ENCODE measurements at places on chromosomes 2 and 18. TPM values are rescaled to one million over a fixed set of nuclear protein-coding genes. Genes with fewer than 3 reads are reported as not detected.

GRCh38 chr2:39007875-39008504 lies 112.9 kb downstream of the SOS1 start:
- DNase-seq, result peak; percentile 6

- DNase-seq, result peak; percentile 91
Observed at GRCh38 chr2:127649684-127650040, 3.7 kb downstream of the GPR17 start.

GRCh38 chr2:159076241-159076640 lies 107.8 kb downstream of the TANC1 start:
- no peak for DNase-seq

DNA sequence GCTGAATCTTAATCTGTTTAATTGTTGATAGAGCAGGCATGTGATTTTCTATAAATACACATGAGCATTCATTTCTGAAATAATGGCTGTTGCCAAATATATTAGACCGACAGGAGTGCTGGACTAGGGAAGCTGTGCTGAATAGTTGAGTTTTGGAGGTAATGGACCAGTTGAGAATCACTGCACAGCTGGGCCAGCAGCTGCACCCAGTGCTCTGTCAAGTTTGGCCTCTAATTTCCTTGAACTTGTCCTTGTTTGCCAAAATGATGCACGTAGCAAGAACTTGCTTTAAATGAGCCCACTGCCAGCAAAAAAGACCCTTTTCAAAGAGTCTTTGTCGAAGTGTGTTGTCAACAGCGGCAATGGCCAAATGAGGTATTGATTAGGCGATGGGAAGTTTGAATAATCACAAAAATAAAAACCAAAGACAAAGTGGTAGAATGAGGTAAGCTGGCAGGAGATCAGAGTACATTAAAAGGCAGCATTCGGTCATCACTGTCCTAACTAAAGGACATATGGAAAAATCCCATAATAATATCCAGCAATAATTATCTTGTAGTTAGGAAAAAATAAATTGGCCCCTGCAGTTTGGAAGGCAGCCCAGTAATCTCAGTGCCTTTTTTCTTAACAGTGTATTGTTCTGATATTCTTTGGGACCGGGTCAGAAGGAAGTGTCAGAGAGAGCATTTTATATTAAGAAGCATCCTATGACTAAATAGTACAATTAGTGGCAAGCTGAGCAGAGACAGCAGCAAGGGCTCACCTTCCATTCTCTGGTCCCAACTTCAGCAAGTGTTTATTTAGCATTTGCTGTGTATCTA lies 126.2 kb downstream of the RAPGEF4 start:
- no peak for DNase-seq

- DNase-seq, result no peak
Observed at GRCh38 chr2:28997237-28997846, 16.2 kb downstream of the TOGARAM2 start.

DNA sequence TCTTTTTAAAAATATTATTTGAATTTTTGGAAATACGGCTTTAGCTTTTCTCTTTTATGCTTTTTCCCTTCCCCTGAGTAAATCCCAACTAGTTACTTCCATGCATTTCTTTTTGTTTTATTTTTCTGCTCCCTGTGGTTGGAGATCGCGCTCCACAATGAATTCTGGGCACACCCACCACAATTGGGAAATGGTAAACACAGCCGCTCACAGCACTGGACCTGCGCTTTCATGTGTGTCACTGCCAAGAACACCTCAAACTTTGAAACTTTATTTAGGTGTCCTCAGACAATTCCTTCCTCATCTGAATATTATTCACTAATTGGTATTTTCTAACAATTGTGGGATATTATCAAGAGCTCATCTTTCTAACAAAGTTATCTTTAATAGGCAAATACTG lies 82.8 kb upstream of the TMEM18 start:
- DNase-seq, result no peak

DNA sequence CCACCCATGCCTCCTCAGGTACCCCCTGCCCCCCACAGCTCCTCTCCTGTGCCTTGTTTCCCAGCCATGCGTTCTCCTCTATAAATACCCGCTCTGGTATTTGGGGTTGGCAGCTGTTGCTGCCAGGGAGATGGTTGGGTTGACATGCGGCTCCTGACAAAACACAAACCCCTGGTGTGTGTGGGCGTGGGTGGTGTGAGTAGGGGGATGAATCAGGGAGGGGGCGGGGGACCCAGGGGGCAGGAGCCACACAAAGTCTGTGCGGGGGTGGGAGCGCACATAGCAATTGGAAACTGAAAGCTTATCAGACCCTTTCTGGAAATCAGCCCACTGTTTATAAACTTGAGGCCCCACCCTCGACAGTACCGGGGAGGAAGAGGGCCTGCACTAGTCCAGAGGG lies 803 bp upstream of the DES start:
- no peak for DNase-seq

GRCh38 chr18:27040796-27041195 lies 144.3 kb downstream of the CHST9 start:
- DNase-seq, result no peak

GRCh38 chr18:73235491-73235890 lies 367.7 kb upstream of the NETO1 start:
- DNase-seq, result no peak

DNA sequence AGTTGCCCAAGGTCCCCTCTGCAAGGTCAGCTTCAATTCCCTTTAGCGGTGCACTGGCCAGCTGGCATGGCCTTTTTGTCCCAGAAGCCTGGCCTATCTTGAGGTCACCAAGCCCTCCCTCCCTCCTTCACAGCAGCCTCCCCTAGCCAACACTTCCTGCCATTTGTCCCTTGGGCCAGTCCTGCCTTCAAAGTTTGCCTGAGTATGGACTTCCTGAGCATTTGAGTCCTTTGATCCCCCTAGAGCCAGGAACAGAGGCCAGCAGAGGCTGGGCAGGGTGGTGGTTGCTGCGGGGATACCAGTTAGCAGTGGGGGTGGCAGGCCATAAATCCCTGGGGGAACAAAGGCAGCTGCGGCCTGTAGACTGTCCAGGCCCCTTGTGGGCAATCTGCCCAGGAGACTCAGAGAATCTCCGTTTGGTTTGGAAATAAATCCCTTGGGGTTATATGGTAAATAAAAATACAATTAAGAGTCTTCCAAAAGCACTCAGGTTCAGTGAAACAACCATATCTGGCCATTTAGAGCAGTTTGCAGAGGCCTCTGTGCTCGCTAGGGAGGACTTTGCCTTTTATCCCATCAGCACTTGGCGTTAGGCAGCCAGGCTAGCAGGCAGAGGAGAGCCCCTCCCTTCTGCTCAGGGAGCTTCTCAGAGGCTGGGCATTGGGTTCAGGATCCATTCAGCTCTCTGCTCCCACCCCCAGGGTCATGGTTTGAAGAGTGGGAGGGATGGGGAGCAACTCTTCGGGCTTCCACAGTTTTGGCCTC lies 3.1 kb upstream of the HES6 start:
- DNase-seq, result no peak

GRCh38 chr2:119485336-119486110 lies 38.8 kb downstream of the SCTR start:
- DNase-seq, result no peak

- peak; percentile 18 for DNase-seq
Observed at GRCh38 chr2:230751062-230751461, 38.4 kb downstream of the CAB39 start.

Gene CAPN14
- 0.59 TPM for total RNA-seq

Gene ZNF521
- total RNA-seq, result not detected

Gene COL4A3
- not detected for total RNA-seq

Gene SPATA3
- total RNA-seq, result 0.59 TPM
